IPS DF 19.7 (cell line): ENCODE measurements at places on chromosomes 5 and 9.
A peak's percentile ranks its signal among the peaks of the same experiment; 100 is the strongest.

DNA sequence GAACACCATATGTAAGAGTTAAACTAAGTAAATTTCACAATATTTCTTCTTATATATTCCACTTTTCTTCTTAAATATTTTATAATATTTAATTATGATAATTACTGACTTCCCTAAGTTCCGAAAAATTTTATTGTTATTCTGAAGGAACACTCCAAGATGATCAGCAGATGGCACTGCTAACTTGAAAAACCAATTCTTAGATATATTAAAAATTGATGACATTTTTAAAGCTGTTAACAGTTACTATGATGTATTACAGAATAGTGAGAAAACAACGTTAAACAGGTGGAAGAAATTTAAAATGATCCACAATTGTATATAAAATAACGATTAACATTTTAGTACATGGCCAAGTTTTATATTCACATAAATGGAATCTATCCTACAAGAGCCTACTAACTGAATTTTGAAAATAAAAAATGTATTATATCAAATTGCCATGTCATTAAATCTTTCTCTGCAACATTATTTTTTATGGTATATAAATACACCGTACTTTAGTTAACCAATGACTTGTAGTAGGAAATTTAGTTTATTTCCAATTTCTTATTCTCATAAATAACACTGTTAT, 30.1 kb upstream of the MUSK start:
- DNase-seq = no peak

DNA sequence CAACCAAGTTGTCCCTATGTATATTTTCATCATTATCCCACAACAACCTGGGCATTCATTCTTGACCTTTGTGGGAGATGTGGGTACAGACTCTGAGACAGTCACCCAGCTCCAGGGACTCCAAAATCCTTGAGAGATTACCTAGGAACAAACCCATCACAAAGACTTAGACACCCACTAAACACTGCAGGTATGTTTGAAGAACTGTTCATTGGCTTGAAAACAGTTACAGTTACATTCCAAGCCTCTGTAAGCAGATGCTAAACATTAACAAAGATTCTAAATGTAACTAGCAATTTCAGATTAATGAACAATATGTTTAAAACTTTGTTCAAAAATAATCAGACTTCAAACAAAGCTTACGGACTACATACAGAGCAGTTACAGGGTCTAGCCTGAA, 24.7 kb downstream of the DEPDC1B start:
- DNase-seq = no peak

DNA sequence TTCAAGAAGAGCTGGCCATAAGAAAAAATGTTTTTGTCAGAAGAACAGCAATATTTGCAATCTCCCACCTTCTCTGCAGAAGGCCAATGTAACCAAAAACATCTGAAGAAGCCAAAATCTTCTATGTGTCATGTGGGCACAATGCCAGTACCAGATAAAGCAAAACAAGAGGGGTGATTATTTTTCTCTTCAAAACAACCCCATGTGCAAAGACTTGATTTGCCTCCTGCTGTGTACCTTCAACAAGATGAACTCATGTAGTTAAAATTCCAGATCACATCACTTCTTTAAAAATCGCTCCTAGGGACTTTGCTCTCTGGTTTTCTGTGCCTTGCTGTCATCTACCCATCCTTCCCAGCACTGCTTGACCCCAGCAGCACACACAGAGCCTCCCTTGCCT, 134.0 kb upstream of the MAP3K1 start:
- DNase-seq = no peak

DNA sequence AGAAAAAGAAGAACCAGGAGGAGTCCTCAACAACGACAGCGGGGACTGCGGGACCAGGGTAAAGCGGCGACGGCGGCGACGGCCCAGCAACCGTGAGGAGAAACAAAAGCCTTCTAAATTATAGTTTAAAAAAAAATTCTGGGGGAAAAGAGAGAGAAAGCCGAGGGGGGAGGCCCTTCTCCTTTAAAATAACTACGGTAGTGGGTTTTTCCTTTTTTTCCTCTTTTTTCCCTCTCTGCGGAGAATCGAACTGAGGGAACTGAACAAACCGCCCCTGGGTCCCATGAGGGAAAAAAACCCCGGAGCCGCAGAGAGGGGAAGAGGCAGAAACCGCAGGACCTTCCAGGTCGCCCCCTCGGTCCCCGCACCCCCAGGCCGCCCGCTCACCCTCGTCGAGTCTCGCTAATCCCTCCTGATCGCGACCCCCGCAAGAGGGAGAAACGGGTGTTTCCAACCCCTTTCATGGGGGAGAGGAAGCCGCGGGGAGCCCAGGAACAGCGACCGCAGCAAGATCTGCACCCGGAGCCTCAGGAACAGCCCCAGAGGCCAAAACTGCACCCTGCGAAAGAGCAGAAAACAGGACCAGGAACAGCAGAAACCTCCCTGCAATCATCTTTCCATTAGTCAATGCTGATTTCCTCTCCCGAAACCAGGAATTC, 453 bp downstream of the CPEB4 start:
- no peak for DNase-seq

DNA sequence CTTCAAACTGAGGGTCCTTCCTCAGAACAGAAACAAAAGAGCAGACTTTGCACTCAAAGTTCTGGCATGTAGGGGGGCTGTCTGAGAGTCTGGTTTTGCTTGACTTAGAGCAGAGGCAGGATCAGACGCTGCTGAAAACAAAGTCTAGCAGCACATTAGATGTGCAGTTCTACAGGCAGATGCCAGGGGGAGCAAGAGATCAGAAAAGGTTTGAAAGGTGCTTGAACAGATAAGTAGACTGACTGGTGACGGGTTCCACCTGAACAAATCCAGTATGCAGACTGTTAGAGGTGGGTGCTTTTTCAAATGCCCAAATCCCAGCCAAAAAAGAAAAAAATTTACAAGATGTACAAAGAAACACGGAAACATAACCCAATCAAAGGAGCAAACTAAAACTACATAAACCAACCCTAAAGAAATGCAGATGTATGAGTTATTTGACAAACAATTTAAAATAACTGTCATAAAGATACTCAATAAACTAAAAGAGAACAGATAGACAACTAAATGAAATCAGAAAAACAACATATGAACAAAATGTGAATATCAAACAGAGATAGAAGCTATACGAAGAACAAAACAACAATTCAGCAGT, 194.7 kb upstream of the FREM1 start:
- DNase-seq = peak; percentile 25

DNA sequence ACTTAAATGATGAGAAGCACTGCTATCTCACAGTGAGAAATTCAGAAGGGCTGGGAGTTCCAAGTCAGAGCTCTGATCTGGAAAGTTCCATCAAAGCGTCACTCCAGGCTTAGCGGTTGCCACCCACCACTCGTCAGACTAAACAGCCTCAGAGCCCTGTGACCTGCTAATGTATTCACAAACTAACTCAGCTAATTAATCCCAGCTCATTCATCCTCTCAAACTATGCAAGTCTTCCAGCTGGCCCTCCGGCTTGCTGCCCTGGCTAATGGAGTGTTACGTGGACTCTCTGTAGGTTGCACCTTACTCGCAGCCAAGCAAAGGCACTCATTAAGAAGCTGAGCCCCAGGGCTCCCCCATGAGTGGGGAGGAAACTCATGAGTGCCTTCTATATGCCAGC, 82.2 kb upstream of the GABRP start:
- DNase-seq = no peak
